ENCODE measurements at places on chromosomes 5 and 9.

DNA sequence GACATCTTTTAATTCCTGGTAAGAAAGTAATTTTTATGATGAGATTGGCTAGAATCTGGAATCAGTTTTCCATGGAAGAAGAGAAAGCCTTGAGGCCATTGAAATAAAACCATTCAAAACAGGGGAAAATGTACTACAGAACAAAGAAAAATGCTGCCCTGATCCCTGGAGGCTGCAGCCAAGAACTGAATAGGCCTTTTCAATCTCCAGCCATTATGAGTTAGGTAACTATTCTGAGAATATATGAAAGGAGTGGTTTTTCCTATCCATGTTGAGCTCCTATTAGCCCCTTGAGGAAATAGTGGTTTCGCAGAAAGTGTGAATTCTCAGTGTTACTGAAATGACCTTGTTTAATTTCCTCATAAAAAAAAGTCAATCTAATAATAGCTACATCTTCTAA is 408.5 kb upstream of the GRAMD2B start:
- DNase-seq: no peak

GRCh38 chr9:125611121-125611765 is 95.8 kb downstream of the MAPKAP1 start:
- DNase-seq: no peak

- no peak for DNase-seq
Observed at GRCh38 chr9:37437621-37438020, 15.1 kb downstream of the GRHPR start.

GRCh38 chr5:139392678-139393496 is 2.0 kb downstream of the PROB1 start:
- DNase-seq: peak; percentile 88

- no peak for DNase-seq
Observed at GRCh38 chr5:14246350-14247053, 103.4 kb downstream of the TRIO start.

DNA sequence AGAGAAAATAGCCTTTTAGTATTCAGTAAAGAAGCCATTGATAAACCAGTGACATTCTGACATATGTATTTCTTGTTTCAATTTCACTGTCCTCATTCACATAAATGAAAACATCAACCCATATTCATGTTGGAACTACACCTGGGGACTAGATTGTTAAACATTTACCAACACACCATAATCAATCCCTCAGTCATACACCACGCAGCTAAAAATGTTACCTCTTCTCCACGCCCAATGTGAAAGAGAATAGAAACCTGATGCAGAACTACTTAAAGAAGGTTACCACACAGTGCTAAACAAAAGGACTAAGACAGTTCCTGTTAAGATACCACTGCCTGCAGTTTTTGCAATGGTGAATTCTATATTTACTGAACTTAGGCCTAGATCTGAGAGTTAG is 518.9 kb downstream of the PRELID2 start:
- DNase-seq: peak; percentile 13

GRCh38 chr5:80468131-80468530 is 19.8 kb upstream of the FAM151B start:
- no peak for DNase-seq
